ENCODE measurements at places on chromosomes 6 and 20.

DNA sequence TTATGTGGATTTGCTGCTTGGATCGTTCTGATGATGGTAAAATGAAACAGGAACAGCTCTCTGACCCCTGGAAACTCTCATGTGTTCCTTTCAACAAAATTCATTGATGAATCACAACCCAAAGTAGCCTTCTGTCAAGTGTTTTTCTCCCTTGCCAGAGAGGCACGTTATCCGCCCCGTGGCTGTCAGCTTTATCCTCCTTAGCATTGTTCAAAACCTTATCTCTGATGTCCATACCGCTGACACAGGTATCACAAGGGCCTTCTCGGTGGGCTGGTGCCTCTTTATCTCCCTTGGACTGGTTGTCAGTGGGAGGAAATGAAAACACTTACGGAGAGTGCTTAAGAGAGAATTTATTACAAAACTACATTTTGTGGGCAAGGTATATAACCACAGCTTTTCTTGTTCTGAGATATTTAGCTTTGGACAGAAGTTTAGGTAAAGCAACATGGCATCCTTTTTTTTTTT, 84.9 kb downstream of the TIAM2 start:
- no peak for DNase-seq
- no peak overlapping the region for H3K27ac ChIP-seq
- H3K36me3 ChIP-seq, result no peaks in the 10 kb centered on the region
- H3K27me3 ChIP-seq, result no peaks in the 10 kb centered on the region

GRCh38 chr6:156256161-156256560, 521.0 kb upstream of the ARID1B start:
- no peak overlapping the region for H3K4me3 ChIP-seq
- no peak for DNase-seq
- no peak overlapping the region for H3K27ac ChIP-seq
- H3K27me3 ChIP-seq, result no peaks in the 10 kb centered on the region
- no peaks in the 10 kb centered on the region for H3K4me1 ChIP-seq
- H3K36me3 ChIP-seq, result no peaks in the 10 kb centered on the region

- no peaks in the 10 kb centered on the region for H3K27me3 ChIP-seq
- H3K36me3 ChIP-seq, result no peaks in the 10 kb centered on the region
- no peaks in the 10 kb centered on the region for H3K4me1 ChIP-seq
- H3K27ac ChIP-seq, result no peak overlapping the region
Measured at GRCh38 chr20:35091816-35092523, 637 bp downstream of the TRPC4AP start.

DNA sequence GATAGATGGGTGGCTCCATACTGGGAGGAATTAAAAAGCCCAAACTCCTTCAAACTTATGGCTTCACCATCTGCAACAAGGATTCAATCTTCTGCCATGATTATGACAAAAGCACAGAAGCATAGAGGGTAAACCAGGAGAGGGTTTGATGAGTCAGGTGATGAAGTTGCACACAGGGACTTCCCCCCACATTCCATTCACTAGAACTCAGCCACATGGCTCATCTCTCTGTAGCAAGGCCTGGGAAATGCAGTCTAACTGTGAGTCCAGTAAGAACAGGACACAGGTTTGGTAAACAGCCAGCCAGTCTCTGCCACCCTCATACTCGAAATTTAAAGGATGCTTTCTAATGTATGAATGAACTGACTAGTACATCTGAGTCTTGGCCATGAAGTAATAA, 142.9 kb downstream of the HIVEP2 start:
- no peak for DNase-seq
- no peaks in the 10 kb centered on the region for H3K36me3 ChIP-seq
- H3K27me3 ChIP-seq, result no peaks in the 10 kb centered on the region
- H3K4me3 ChIP-seq, result no peak overlapping the region
- no peak overlapping the region for H3K27ac ChIP-seq
- H3K4me1 ChIP-seq, result no peaks in the 10 kb centered on the region

Data from aorta (tissue), 5 donors.